ENCODE measurements at places on chromosomes 4 and X. TPM values are rescaled to one million over a fixed set of nuclear protein-coding genes. Genes with fewer than 3 reads are reported as not detected.

HCFC1 gene
- total RNA-seq, result 54.6 TPM

MAOB gene
- total RNA-seq, result 58.5 TPM

MMRN1 gene
- 28.9 TPM for total RNA-seq

TKTL2 gene
- total RNA-seq, result not detected

TCP11X2 gene
- total RNA-seq, result not detected

DSPP gene
- not detected for total RNA-seq

CXCL3 gene
- 2.8 TPM for total RNA-seq

WDR17 gene
- 6.4 TPM for total RNA-seq

ZMAT1 gene
- total RNA-seq, result 20.0 TPM

SNCA gene
- 8.4 TPM for total RNA-seq

FAM47A gene
- total RNA-seq, result not detected

MAGEA4 gene
- not detected for total RNA-seq

GABRE gene
- 16.6 TPM for total RNA-seq

DGKK gene
- total RNA-seq, result not detected

NLGN3 gene
- 0.82 TPM for total RNA-seq

ZCCHC12 gene
- not detected for total RNA-seq

RS1 gene
- 0.44 TPM for total RNA-seq

TRAM1L1 gene
- 4.2 TPM for total RNA-seq

ITIH6 gene
- not detected for total RNA-seq

FRAS1 gene
- 31.5 TPM for total RNA-seq

HSD17B13 gene
- not detected for total RNA-seq

ARHGAP6 gene
- 20.4 TPM for total RNA-seq

CDKL5 gene
- total RNA-seq, result 18.0 TPM

TCEAL7 gene
- 2.6 TPM for total RNA-seq

SLC9B1 gene
- total RNA-seq, result 1.8 TPM

S100G gene
- total RNA-seq, result not detected

TBX22 gene
- total RNA-seq, result not detected

SMIM31 gene
- not detected for total RNA-seq

SPANXN4 gene
- not detected for total RNA-seq

JADE3 gene
- total RNA-seq, result 13.1 TPM

SLC4A4 gene
- 37.1 TPM for total RNA-seq

PCDH10 gene
- 5.5 TPM for total RNA-seq

ATP1B4 gene
- not detected for total RNA-seq

TCEAL5 gene
- 0.28 TPM for total RNA-seq

VGLL1 gene
- 2.2 TPM for total RNA-seq

MND1 gene
- 0.98 TPM for total RNA-seq

RTL9 gene
- total RNA-seq, result not detected

NCAPG gene
- 0.91 TPM for total RNA-seq

CCDC120 gene
- total RNA-seq, result 13.7 TPM

MAGEB1 gene
- not detected for total RNA-seq

SLC2A9 gene
- total RNA-seq, result 47.6 TPM

NAA11 gene
- not detected for total RNA-seq

IQCM gene
- not detected for total RNA-seq

RAB39B gene
- total RNA-seq, result 1.2 TPM

STPG2 gene
- 1.1 TPM for total RNA-seq

SORCS2 gene
- total RNA-seq, result 9.1 TPM

NALF2 gene
- 2.0 TPM for total RNA-seq

MAML3 gene
- total RNA-seq, result 10.4 TPM

IL9R gene
- total RNA-seq, result 0.88 TPM

GRPEL1 gene
- 27.4 TPM for total RNA-seq

NOX1 gene
- total RNA-seq, result not detected

ELOVL6 gene
- total RNA-seq, result 10.7 TPM

NIPAL1 gene
- 6.9 TPM for total RNA-seq

ARX gene
- total RNA-seq, result 0.31 TPM

LSM6 gene
- 24.3 TPM for total RNA-seq
